ENCODE measurements at places on chromosomes 12 and 14.

GRCh38 chr12:92973614-92974013 is 44.5 kb upstream of the EEA1 start:
- DNase-seq = peak; percentile 19

GRCh38 chr12:32002848-32003493 is 43.8 kb downstream of the RESF1 start:
- DNase-seq = no peak

- DNase-seq = no peak
Observed at GRCh38 chr14:66649498-66649897, 141.6 kb downstream of the GPHN start.

GRCh38 chr12:111757361-111758119 is 9.2 kb upstream of the ALDH2 start:
- DNase-seq = peak; percentile 67

DNA sequence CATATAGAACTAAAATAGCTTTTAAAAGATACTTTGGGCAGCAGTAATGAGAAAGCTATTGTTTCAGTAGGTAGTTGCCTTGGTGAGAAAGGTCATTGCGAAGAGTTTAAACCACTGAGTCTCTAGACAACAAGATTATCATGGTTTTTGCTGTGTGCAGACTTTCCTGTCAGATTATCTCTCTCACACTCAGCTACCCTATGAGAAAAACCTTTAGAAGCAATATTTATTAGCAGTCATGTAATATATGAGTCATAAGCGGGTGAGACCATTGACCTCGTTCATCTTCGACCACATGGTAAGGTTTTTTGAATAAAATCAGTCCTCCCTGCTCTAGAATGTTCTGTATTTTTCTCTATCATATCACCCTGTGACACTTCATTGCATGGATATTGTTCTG is 59.9 kb downstream of the GPR65 start:
- no peak for DNase-seq

- no peak for DNase-seq
Observed at GRCh38 chr12:76674669-76675315, 89.1 kb upstream of the ZDHHC17 start.

DNA sequence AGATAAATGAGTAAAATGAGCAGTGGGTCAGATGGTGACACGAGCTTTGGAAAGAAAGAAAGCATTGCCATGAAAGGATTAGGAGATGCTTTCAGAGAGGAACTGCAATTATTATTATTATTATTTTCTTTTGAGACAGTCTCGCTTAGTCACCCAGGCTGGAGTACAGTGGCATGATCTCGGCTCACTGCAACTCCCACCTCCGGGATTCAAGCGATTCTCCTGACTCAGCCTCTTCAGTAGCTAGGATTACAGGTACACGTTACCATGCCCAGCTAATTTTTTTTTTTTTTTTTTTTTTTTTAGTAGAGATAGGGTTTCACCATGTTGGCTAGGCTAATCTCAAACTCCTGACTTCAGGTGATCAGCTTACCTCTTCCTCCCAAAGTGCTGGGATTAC is 77.4 kb downstream of the ST8SIA1 start:
- DNase-seq = no peak

- no peak for DNase-seq
Observed at GRCh38 chr12:52090291-52090690, 10.8 kb downstream of the SMIM41 start.

DNA sequence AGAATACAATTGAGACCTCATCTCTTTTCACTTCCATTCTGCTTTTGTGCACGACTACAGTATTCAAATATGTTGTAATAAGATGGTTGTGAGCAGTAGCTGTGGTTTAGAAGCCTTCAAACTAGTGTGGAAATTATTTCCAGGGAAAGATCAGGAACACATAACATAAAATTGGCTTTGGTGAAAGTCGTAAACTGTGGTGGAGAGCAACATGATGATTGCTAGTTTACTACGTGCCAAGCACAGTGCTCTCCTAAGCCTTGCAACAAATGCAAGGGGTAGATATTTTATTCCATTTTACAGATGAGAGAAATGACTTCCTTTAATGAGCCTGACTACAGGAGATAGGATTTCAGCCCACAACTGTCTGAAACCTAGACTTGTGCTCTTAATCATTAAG is 172.4 kb upstream of the LMNTD1 start:
- no peak for DNase-seq

DNA sequence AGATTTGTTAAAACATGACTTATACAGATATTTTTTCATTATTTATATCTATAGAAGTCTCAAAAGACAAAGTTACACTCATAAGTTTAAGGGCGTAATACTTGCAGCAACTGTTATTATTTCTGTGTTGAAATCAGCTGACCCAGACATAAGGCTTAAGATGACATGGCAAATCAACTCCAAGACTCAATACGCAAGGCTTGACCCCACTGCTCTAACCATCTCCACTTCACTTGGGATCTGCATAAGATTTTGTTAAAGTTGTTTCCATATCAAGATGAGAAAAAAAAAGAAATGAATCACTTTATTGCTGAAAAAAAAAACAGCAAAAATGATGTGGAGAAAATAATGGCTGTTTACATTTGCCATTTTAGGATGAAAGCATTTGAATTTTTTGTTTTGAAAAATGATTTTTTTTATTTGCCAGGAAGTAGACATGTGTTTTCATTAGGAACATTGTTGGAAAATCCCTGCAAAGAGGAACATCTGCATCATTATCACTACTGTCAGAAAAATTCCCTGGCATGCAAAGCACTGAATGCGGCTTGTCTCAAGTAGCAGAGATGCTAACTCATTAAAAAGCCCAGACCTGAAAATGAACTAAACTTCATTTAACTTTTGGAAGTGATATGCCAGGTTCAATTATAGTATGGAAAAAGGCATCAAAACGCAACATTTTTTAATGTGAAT is 73.5 kb downstream of the LIN7A start:
- no peak for DNase-seq

Measured in ELR (cell line).